ENCODE measurements at places on chromosomes 11 and 22.
A peak's percentile ranks its signal among the peaks of the same experiment; 100 is the strongest.

- no peaks in the 10 kb centered on the region for H3K36me3 ChIP-seq
- no peaks in the 10 kb centered on the region for H3K27me3 ChIP-seq
- H3K27ac ChIP-seq, result no peak overlapping the region
- H3K4me3 ChIP-seq, result no peak overlapping the region
- peak; percentile 30 for DNase-seq
Measured at GRCh38 chr22:44411226-44412135, 86.6 kb downstream of the RTL6 start.

GRCh38 chr11:66593303-66593635, 284 bp downstream of the CCS start:
- H3K4me1 ChIP-seq, result peaks cover 25% of the 10 kb centered on the region
- peak overlapping the region; percentile 96 for H3K4me3 ChIP-seq
- no peak for DNase-seq
- no peaks in the 10 kb centered on the region for H3K27me3 ChIP-seq

DNA sequence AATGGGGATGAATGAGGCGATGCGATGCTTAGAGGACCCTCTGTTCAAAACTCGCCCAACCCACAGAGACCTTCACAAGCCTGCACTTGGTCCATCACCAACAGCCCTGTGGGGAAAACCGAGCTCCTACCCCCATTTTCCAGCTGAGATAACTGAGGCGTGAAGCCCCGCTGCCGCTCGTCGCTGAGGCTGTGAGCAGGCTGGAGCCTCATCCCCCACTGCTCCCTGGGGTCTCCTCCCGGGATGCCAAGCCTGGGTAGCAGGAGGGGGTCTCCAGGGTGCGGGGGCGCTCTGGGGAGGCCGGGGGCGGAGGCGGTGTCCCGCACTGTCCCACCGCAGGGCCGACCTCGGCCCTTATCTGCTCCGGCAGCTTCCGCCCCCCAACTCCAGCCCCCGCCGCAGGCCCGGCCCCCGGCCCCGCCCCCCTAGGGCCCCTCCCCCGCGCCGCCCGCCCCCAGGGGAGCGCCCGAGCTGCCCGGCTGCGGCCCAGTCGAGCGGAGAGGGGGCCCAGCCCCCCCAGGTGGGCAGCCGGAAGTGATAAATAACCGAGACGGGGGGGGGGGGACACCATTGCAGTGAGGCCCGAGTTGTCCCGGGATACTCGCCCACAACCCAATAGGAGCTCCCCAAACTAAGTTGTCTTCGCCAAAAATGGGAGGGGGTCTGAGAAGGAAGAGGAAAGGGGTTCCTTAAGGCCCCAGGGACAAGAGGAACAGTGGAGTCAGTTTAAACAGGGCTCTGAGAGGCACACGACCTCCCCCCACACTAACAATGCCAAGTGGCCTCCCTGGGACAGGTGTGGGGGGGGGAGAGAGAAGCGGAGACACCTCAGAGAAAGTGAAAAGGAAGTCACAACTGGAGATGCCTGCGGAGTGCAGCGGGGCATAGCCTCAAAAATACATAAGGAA, 8.3 kb upstream of the SLC39A13 start:
- peak overlapping the region; percentile 65 for H3K4me3 ChIP-seq
- no peaks in the 10 kb centered on the region for H3K36me3 ChIP-seq
- peak overlapping the region; percentile 44 for H3K27ac ChIP-seq
- peaks cover 28% of the 10 kb centered on the region for H3K4me1 ChIP-seq
- H3K27me3 ChIP-seq, result no peaks in the 10 kb centered on the region

- no peaks in the 10 kb centered on the region for H3K36me3 ChIP-seq
- no peak for DNase-seq
- H3K4me1 ChIP-seq, result peaks cover 42% of the 10 kb centered on the region
- no peak overlapping the region for H3K4me3 ChIP-seq
Measured at GRCh38 chr11:86251345-86251744, 6.8 kb downstream of the EED start.

DNA sequence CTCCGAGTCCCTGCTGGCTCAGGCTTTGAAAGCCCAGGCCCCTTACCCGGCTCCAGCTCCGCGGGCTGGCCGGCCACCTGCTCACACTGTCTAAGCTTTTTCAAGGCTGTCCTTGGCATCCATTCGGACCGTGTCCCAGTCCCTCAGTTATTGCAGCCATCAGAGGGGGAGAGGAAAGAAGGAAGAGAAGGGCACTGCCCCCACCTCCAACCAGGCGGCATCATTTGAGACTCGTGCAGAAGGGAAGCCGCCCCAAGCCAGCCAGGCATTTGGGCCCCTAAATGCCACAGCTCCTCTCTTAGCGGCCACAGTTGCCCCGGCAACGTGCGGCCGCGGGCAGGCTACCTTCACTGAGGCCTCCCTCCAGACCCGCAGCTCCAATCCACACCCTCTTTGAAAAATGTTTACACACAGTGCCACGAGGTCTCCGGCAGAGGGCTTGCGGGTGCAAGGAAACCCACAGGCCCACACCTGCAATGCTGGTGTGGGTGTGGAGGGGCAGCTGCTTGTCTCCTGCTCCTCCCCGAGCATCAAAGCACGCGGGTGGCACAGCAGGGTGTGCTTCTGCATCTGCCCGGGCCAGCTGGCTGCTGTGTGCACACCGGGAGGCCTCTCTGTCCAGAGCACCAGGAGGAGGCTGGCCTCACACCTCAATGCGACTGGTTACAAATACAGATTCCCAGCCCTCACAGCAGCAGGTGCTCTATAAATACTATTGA, 124.4 kb downstream of the CTTN start:
- no peak for DNase-seq
- no peaks in the 10 kb centered on the region for H3K4me1 ChIP-seq
- H3K4me3 ChIP-seq, result no peak overlapping the region
- H3K27me3 ChIP-seq, result no peaks in the 10 kb centered on the region
- H3K36me3 ChIP-seq, result no peaks in the 10 kb centered on the region

GRCh38 chr22:42357634-42358296, 74.4 kb downstream of the NFAM1 start:
- no peaks in the 10 kb centered on the region for H3K36me3 ChIP-seq
- no peak for DNase-seq
- no peaks in the 10 kb centered on the region for H3K4me1 ChIP-seq
- H3K27ac ChIP-seq, result no peak overlapping the region

DNA sequence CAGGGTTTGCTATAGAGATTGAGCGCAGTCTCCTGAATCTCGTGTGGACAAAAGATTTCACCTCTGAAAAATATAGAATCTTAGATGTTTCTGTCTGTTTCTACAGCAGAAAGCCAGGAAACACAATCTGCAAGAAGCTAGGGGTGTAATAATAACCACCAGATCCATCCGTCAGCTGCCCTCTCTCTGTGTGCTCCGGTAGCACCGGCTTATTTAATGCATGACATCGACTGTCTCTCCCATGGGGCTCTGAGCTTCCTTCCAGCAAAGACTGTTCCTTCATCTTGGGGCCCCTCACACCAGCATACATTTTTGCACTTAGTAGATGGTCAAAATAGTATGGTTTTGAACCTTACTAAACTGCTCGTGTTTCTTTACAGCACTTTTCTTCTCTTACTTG, 20.2 kb downstream of the BARX2 start:
- H3K36me3 ChIP-seq, result no peaks in the 10 kb centered on the region
- H3K27ac ChIP-seq, result no peak overlapping the region
- no peaks in the 10 kb centered on the region for H3K27me3 ChIP-seq
- H3K4me1 ChIP-seq, result no peaks in the 10 kb centered on the region

- DNase-seq, result no peak
- no peaks in the 10 kb centered on the region for H3K36me3 ChIP-seq
- H3K27ac ChIP-seq, result no peak overlapping the region
- H3K4me3 ChIP-seq, result no peak overlapping the region
- no peaks in the 10 kb centered on the region for H3K27me3 ChIP-seq
Measured at GRCh38 chr11:2259466-2259830, 10.9 kb downstream of the ASCL2 start.

GRCh38 chr22:46102752-46103151, 47.6 kb upstream of the PPARA start:
- H3K27ac ChIP-seq, result no peak overlapping the region
- H3K4me3 ChIP-seq, result no peak overlapping the region
- no peaks in the 10 kb centered on the region for H3K36me3 ChIP-seq
- H3K4me1 ChIP-seq, result no peaks in the 10 kb centered on the region
- H3K27me3 ChIP-seq, result no peaks in the 10 kb centered on the region
- no peak for DNase-seq

GRCh38 chr11:3669128-3669527, 2.1 kb downstream of the CHRNA10 start:
- H3K27me3 ChIP-seq, result no peaks in the 10 kb centered on the region
- no peaks in the 10 kb centered on the region for H3K4me1 ChIP-seq
- DNase-seq, result no peak
- peaks cover 2% of the 10 kb centered on the region for H3K36me3 ChIP-seq
- no peak overlapping the region for H3K27ac ChIP-seq

DNA sequence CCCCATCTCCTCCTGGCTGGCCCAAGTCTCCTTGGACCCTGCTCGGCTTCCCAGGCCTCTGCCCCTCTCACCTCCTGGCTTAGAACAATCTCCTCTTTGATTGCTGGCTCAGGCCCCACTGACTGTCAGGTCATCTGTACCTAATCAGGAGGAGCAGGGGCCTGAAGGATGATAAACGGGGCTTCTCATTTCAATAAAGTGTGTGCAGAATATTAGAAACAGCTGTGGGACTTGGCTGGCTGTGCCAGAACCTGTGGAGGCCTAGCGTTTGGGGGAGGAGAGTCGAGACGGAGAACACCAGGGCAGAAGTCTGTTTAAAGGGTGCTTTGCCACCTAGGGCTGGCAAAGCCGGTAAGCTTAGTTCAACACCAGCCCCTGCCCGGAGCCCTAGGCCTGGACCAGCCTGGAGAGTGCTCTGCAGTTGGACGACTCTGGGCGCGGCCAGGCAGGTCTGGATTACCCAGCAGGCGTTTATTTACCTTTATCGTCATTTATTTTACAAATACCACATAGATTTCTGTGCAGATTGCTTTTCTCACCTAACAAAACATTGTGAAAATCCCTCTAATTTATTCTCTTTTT, 10.1 kb upstream of the VSIG10L2 start:
- no peak overlapping the region for H3K27ac ChIP-seq
- no peak overlapping the region for H3K4me3 ChIP-seq
- H3K36me3 ChIP-seq, result no peaks in the 10 kb centered on the region
- DNase-seq, result no peak
- no peaks in the 10 kb centered on the region for H3K27me3 ChIP-seq
- no peaks in the 10 kb centered on the region for H3K4me1 ChIP-seq

DNA sequence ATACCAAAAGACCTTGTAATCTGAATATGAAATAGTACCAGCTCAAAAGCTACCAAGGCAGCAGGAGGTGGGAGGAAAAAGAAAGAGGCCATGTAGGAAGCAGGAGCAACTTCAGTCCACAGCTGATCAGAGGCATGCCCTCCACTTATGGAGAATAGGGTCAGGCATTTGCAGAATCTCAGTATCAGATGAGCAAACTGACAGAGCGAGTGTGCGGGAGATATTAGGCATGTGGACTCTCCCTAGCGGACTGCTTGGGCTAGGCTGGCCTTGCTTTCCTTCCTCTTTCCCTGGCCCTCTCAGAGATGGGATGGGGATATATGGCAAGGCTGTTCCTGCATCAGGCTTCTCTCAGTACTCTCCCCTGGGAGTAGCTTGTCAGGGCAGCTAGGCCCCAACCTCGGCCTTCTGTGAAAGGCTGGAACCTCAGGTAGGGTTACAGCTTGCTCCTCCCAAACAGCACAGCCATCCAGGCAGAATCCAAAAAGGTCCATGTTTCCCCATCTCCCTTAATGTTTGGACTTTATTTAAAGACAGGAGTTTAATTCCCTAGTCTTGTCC, 37.0 kb downstream of the ETS1 start:
- no peak for DNase-seq
- H3K4me3 ChIP-seq, result peak overlapping the region; percentile 5
- no peaks in the 10 kb centered on the region for H3K36me3 ChIP-seq

- DNase-seq, result no peak
- H3K27me3 ChIP-seq, result no peaks in the 10 kb centered on the region
- no peak overlapping the region for H3K4me3 ChIP-seq
- peaks cover 6% of the 10 kb centered on the region for H3K4me1 ChIP-seq
Measured at GRCh38 chr22:30332551-30332950, 5.8 kb upstream of the TBC1D10A start.

- no peak overlapping the region for H3K4me3 ChIP-seq
- DNase-seq, result peak; percentile 41
- H3K27me3 ChIP-seq, result no peaks in the 10 kb centered on the region
Measured at GRCh38 chr22:19844377-19845053, 10.2 kb downstream of the GNB1L start.

- H3K4me1 ChIP-seq, result no peaks in the 10 kb centered on the region
- H3K27ac ChIP-seq, result no peak overlapping the region
- H3K27me3 ChIP-seq, result no peaks in the 10 kb centered on the region
- no peak overlapping the region for H3K4me3 ChIP-seq
- DNase-seq, result no peak
Measured at GRCh38 chr11:119886667-119887230, 157.7 kb upstream of the NECTIN1 start.

GRCh38 chr11:76861490-76861953, 804 bp downstream of the ACER3 start:
- H3K4me3 ChIP-seq, result peak overlapping the region; percentile 60
- H3K27ac ChIP-seq, result peak overlapping the region; percentile 59
- no peak for DNase-seq
- no peaks in the 10 kb centered on the region for H3K36me3 ChIP-seq
- H3K4me1 ChIP-seq, result peaks cover 12% of the 10 kb centered on the region
- no peaks in the 10 kb centered on the region for H3K27me3 ChIP-seq

- no peak overlapping the region for H3K27ac ChIP-seq
- no peaks in the 10 kb centered on the region for H3K4me1 ChIP-seq
- no peaks in the 10 kb centered on the region for H3K36me3 ChIP-seq
- H3K27me3 ChIP-seq, result no peaks in the 10 kb centered on the region
Measured at GRCh38 chr22:44371741-44372525, 59.2 kb upstream of the SHISAL1 start.

DNA sequence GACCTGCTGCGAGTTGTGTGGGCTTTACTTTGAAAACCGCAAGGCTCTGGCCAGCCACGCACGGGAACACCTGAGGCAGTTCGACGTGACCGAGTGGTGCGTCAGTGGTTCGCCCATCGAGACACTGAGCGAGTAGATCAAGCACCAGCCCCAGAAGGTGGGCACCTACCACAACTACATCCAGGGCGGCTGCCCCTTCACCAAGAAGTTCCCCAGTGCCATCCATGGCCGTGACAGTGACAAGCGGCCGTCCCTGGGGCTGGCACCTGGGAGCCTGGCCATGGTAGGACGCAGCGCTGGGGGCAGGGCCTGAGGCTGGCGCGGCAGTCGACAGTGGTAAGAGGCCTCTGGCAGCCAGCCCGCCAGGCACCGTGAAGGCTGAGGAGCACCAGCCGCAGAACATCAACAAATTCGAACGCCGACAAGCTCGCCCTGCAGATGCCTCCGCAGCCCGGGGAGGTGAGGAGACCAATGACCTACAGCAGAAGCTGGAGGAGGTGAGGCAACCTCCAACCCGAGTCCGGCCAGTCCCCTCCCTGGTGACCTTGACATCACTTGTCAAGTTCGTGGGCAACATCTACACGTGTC, 545.2 kb upstream of the CCDC179 start:
- no peak overlapping the region for H3K4me3 ChIP-seq
- no peak for DNase-seq
- no peak overlapping the region for H3K27ac ChIP-seq
- H3K27me3 ChIP-seq, result no peaks in the 10 kb centered on the region
- no peaks in the 10 kb centered on the region for H3K36me3 ChIP-seq

- no peak overlapping the region for H3K27ac ChIP-seq
- no peaks in the 10 kb centered on the region for H3K4me1 ChIP-seq
- no peak overlapping the region for H3K4me3 ChIP-seq
- no peak for DNase-seq
- no peaks in the 10 kb centered on the region for H3K27me3 ChIP-seq
Measured at GRCh38 chr11:19970944-19971343, 189.3 kb downstream of the DBX1 start.

Measured in CD8-positive, alpha-beta memory T cell (primary cell).